Stimulated activated naive CD8-positive, alpha-beta T cell treated with anti-CD3 and anti-CD28 coated beads, Interleukin-15, Interleukin-2, amounts not matched to agents 100 U/mL and 50 U/mL, for 24 hours (primary cell): ENCODE measurements at places on chromosomes 12 and 14.

DNA sequence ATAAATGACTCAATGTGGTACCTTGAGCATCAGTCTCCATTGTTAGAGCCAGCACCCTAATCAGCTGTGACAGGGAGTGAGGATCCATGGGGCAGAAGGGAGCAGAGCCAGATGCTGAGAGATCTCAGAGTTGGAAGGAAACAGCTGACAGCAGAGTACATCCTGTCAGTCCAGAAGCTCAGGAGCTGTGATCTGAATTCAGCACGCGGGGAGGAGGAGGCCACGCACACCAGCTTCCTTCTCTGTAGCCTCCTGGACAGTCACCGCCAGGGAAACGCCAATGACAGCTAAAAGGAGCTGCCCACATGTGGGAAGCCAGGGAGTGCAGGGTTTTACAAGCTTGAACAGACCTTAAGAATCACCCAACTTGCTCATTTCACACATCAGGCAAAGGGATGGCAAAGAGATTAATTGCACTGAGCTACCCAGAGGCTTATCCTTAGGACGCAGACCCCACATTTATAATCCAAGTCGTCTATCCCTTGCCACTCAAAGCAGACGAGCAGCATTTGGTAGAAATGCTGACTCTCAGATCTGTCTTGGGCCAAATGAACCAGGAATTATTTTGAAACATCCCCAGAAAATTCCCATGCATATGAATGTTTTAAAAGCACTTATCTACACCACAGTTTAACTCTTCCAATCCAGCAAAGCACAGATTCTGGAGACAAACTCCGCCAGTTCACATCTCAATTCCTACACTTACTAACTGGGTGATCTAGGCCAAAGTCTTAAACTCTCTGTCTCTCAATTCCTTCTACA, 322.6 kb upstream of the TMTC1 start:
- no peak for DNase-seq

- DNase-seq, result no peak
Observed at GRCh38 chr12:74801625-74802024, 264.0 kb downstream of the ATXN7L3B start.

DNA sequence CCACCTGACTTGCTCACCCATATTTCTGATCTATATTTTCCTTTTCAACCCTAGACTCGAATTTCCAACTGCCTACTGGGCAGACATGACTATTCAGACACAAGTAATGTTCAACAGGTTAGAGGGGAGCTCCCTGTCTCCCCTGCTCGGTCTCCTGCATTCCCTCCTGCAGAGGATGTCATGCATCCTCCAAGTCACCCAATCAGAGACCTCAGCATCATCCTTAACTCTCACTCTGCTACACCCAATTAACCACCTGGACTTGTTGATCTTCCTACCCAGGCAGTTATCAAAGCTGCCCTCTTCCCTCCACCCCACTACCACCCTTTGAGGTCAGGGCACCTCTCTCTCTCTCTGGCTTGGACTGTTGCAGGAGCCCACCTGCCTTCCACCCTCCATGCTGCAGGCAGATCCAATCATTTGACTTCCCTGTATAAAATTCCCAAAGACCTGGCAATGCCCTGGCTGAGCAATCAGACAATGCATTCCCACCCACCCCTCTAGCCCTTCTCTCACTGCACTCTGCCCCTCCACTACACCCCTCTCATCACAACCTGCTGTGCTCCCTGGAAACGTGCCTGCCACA, 10.9 kb downstream of the FAIM2 start:
- DNase-seq, result no peak

GRCh38 chr12:31323391-31324115, 2.4 kb downstream of the SINHCAF start:
- DNase-seq, result peak; percentile 64

GRCh38 chr12:131464081-131464480, 246.8 kb upstream of the SFSWAP start:
- no peak for DNase-seq

- DNase-seq, result no peak
Observed at GRCh38 chr12:98639491-98639890, 5.1 kb downstream of the IKBIP start.

DNA sequence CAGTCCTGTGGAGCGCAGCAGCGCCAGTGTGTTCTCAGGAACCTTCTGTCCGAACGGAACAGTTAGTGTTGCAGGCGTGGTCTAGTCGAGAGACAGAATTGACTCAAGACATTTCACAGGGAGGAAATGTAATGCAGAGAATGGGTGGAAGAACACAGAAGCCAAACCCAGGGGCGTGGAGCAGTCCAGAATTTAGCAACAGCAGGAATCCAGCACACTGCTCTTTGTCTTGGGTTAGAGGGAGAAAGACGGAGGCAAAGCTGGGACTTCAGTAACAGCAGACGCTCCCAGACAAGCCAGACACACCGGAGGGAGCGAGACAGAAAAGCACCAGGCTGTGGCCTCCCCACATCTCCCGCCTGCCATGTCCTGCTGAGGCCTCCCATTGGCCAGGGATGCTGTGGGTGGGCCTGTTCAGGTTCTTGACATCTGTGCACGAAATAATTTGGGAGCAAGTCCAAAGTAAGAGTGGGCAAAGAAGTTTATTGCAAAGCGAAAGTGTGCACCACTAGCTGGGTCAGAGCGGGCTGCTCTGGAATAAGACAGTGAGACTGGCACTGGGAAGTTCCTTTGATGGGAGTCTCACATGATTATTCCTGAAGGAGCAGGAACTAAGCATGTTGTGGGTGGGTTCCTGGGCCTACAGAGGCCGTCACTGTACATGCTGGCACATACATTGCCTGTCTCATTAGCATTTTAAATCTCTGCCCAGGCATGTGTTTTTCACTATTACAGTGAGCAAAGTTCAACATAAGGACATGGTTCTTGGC, 339.3 kb upstream of the SFSWAP start:
- no peak for DNase-seq

DNA sequence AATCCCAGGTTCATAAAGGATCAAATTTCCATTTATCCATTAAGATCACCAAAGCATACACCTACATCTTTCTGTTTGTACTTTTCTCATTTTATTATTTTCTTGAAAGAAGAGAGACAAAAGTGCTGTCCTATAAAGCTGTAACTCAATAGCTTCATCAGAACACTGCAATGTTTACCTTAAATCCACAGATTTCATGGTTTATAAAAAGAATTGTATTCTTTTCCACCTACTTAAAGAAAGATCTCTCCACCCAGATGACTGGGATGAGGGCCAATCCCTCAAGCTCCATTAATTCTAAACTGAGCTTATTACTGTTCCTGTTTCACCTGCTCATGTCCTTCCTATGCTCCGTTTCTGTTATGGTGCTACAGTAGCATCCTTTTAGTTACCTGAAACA, 470.6 kb downstream of the BCAT1 start:
- no peak for DNase-seq

DNA sequence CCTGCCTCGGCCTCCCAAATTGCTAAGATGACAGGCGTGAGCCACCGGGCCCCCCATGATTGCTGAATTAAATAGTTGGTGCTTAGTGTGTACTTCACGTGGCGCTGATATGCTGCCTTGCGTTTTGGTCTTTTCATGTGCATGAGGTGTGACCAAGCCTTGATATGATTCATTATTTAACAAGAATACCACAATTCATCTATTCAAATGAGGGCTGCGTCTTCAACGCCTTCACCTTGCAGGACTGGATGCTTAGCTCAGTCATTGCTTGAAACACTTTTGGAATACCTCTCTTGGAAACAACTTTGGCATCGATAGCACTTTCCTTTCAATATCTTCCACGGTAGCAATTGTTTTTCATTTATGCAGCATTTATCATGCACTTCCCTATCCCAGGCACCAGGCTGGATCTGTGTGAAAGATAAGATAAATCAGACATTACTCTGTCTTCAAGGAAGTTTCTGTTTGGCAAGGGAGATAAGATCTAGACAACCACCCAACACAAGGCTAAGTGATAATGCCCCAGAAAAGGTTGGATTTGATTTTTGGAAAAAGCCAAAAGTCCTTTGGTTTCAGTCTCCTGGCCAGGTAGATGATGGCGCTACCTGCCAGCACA, 1.3 kb upstream of the TEAD4 start:
- DNase-seq, result no peak

GRCh38 chr14:58571769-58572472, 65.8 kb upstream of the DACT1 start:
- peak; percentile 38 for DNase-seq

DNA sequence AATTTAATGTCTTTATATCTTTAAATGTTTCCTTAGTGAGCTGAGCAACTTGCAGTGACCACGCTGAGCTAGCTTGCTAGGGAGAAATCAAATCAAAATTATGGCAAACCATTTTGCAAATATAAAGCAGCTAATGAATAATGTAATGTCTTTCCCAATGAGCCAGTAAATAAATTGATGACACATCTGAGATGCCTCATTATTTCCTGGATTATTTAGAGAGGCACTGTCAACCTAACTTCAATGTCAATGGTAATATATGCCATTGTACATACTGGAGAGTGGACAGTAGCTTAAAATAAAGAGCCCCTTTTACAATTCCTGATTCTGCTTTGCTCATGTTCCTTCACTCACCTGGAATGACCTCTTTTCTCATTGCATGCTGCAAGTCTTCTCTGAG, 182.6 kb downstream of the PHLDA1 start:
- no peak for DNase-seq

GRCh38 chr12:92519284-92519683, 183.5 kb upstream of the PLEKHG7 start:
- DNase-seq, result no peak

DNA sequence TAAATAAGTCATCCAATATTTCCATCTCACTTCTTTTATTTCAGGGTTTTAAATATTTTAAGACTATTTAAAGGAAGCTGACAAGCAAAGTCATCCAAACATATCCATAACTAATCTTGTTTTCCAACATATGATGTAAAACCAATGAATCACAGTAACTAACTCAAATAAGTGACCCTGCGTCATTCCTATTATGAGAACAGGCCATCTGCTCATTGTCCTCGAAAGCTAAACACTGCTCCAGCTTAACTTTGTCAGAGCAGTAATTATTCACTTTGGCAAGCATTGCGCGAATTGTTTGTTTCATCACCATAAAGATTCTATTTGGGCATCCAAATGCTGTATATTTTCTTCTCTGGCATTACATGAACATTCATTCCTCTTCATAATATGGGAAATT, 99.1 kb downstream of the CAPZA3 start:
- no peak for DNase-seq

GRCh38 chr12:64707926-64708325, 51.3 kb downstream of the GNS start:
- DNase-seq, result no peak

- DNase-seq, result peak; percentile 26
Observed at GRCh38 chr12:14993537-14994266, 20.9 kb downstream of the PDE6H start.

- no peak for DNase-seq
Observed at GRCh38 chr14:90676356-90676755, 139.9 kb downstream of the TTC7B start.

DNA sequence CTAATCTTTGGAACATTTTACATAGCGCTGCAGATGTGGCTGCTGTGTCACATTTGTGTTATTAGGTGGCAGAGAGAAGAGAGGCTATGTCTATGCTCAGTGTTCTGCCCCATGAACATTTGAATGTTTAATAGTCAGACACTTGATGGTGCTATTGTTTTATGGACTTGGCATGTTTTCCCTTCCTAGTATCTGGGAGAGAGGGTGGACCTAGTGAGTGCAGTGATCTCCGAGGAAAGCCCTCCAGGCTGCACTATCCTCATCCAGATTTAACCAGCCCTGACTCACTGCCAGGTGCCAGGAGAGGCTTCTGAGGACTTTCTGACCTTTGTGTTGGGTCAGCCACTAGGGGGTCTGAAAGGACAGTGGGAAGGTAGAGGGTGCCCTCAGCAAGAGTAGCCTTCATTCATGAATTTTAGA, 24.3 kb downstream of the ZFC3H1 start:
- no peak for DNase-seq

DNA sequence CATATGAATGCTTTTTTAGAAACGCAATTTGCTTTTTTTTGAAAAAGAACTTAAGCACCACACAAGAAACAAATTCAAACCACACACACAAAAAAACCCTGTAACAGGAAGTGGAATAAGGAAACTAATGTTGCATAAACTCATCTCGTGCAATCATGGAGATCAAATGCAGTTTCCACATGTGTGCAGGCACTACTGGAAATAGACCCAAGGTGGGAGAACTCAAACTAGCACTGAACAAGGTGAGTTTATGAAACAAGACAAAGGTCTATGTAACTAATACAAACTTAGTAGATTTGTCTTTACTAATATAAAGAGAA, 17.5 kb downstream of the NIN start:
- no peak for DNase-seq

GRCh38 chr12:130337488-130338303, at the start of gene PIWIL1:
Gene PIWIL1 (plus strand): TSS chr12:130337887. CDS start chr12:130342592, 4,705 bp downstream.
- DNase-seq, result no peak

DNA sequence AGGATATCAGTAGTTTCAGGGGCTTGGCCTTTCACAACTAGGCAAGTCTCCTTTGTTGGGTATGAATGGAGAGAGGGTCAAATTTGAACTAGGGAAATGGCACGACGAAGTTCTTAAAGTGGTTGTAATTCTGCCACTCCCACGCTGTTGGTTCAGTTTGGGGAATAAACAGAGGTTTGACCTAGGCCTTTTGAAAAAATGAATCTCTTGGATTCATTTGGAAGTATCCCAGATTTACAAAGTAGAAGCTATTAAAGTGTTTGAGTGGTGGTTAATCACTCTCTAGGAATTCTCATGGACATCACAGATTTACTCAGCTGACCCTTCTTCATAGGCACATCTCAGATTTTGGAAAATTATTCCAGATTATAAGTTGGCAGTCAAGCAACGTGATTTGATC, 14.8 kb downstream of the BATF start:
- no peak for DNase-seq

DNA sequence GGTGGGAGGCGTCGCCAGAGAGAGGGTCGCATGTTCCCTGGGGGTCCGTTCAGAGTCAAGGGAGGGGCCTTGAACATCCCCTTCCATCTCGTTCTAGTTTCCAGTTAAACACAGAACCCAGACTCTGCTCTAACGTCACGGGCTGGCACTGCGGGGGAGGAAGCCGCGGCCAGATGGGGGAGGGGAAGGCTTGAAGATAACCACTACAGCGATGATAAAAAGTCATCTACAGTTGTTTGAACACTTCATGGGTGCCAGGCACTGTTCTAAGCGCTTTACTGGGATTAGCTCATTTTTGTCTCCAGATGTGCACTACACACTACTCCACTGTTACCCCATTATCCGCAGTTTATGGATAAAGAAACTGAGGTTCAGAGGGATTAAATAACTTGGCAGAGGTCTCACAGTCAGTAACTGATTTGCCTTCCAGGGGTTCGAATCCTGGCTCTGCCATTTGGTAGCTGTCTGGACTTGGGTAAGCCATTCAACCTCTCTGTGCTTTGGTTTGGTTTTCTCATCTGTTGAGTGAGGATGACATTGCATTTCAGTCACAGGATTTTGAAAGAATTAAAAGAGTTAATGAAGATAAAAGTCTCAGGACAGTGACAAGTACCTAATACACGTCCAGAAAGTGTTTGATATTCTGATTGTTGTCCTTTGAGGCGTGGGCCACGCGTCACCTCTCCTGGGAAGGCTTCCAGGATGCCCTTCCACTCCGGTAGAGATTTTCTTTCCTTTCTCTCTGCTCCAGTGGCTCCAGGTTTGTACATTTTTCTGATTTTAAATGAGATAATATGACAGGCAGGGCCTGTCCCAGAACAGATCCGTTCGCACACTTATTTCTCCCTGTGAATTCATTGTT, 798 bp upstream of the RASAL1 start:
- DNase-seq, result peak; percentile 81
